Ureter (tissue), 1 donor: ENCODE measurements at places on chromosomes 7 and 10. TPM values are rescaled to one million over a fixed set of nuclear protein-coding genes. Genes with fewer than 3 reads are reported as not detected.
A peak's percentile ranks its signal among the peaks of the same experiment; 100 is the strongest.

GRCh38 chr10:17109475-17110207, 20.0 kb downstream of the CUBN start:
- DNase-seq = no peak

DNA sequence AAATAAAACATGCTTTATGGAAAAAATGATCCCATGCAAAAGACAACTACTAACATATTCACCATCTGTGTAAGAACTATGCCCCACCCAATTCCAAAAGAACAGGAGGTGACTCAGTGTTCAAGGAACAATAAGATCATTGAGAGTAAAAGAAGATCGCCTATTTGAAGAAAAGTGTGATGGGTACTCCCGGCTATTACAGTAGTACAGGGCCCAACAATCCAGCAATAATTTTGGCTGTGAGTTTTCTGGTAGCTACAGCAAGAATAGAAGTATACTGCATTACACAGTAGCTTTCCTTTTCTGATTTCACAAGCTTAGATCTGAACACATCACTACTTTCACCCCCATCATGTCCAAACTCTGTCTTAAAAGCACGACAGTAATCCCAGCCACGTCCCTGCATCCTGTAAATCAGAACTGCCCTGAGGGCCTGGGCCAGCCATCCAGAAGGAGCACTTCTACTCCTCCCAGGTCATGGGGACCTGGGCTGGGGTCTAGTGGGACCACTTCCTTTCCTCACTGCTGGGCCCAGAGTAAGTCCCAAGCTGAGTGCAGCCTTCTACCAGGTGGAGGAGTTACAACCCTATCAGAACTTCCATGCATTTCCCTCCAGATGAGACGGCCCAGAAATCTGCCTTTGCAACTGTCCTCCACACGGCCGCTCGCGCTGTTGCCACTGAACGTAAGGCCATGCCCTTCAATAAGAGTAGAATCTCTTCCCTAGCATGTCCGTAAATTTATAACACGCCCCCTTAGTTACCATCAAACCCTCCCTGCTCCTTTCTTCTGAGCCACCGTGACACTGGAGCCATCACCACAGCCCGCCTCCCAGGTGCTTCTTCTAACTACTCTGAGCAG, 7.9 kb downstream of the ESYT2 start:
- DNase-seq = no peak

- DNase-seq = peak; percentile 82
Observed at GRCh38 chr10:79274279-79275104, 72.8 kb upstream of the PPIF start.

DNA sequence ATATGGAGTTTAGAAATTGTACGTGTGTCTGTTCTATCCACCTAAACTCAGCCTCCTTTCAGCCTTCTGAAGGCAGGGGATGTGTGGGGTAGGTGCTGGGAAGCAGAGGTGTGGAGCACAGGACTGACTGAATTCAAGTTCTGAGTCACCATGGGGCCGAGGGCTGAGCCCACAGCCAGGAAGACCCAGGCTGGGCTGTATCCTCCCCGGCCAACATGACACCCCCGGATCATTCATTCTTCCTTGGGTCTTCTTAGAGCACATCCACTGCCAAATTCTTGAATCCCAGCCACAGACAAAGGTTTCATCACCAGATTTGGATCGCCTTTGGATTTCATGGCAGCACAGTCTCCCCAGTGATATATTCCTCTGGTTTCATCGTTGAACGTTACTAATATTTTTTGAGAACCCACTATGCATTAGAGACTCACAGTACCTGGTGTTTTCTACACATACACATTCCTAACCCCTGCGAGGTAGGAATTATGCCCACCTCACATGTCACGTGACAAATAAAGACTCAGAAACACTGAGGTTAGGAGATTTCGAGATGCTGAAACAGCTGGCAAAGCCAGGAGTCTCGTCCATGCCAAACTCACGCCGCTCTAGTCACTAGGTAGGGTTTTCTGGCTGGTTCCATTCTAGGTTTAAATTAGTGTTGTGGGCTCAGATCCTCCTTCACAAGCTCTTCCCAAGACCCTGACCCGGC, 26.9 kb downstream of the CCDC3 start:
- no peak for DNase-seq

- DNase-seq = no peak
Observed at GRCh38 chr10:46227936-46228562, 58.7 kb upstream of the ANTXRL start.

GRCh38 chr10:71611131-71611530, 108.4 kb downstream of the C10orf105 start:
- no peak for DNase-seq

- no peak for DNase-seq
Observed at GRCh38 chr10:52483587-52483986, 169.5 kb downstream of the DKK1 start.

Gene UTF1
- total RNA-seq = not detected

DNA sequence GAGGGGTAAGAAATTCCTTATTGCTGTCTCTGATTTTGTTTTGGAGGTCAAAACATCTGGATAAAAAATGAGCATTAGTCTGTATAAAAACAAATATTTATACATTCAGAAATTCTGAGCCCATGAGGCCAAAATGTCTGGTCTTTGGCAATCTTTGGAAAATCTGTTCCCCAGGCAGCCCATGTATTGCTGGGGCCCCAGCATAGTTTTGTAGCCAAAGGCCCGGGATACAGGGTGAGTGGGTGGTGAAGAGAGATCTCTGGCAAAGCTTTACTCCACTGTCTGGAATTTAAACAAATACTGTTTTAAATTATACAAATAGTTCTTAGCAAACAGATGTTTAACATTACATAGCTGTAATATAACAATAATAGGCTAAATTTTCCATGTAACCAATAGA, 134.7 kb upstream of the GALNT17 start:
- DNase-seq = no peak

- DNase-seq = peak; percentile 50
Observed at GRCh38 chr7:27697861-27698430, 35.3 kb upstream of the HIBADH start.

Gene MYH16
- not detected for total RNA-seq

DNA sequence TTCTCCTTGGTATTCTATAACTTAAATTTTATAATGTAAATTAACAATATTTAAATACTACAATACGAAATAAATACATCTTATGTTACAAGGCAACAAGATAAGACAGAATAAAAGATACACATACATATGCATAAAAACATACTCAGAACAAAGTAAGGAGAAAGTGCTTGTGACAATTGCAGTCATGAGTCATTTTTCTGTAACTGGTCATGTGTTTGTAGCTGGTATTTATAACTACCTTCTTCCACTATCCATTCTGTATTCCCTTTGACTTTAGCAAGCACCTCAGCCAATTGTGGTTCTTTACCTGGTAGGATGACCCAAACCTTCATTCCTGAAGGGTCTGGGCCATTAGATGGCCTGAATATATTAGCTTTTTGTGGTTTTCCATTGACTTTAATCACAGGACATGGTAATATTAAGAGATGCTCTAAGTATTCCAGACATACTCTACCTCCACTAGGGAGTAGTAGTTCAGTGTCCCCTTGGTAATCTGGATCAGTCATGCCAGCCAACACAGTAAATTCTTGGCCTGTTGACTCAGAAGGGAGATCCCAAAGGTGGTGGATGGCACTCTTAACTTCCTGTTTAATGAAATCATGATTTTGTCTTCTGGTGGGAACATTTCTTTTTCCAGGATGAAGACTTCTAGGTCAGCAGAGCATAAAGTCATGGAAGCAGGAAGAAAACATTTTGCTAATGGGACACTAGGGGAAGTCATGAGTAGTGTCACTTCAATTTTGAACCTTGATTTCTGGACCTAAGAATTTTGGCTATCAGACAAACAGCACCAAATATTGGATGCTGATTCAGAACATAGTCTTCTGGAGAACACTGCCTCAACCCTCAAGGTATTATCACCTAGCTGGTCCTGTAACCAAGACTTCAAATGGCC, 733.7 kb upstream of the IGFBP3 start:
- DNase-seq = no peak

GRCh38 chr10:83553366-83553765, 585.9 kb upstream of the GHITM start:
- DNase-seq = no peak

DNA sequence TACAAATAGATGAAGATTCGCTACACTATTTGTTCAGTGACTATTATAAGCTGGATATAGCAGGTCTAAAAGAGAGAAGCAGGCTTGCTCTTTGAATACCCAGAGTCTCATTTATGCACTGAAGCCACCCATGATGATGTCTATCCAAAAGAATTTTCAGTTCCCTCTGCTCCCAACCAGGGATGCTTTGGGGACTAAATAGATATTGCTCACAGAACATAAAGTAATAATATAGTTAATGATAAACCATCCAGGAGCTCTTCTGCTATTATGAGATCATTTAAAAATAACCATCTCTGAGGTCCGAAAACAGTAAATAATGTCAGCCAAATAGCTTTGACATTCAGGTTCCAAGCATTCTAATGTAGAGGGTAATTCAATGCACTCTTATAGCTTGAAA, 875.4 kb downstream of the SORCS3 start:
- DNase-seq = no peak

Gene TMEM139
- total RNA-seq = 34.0 TPM

DNA sequence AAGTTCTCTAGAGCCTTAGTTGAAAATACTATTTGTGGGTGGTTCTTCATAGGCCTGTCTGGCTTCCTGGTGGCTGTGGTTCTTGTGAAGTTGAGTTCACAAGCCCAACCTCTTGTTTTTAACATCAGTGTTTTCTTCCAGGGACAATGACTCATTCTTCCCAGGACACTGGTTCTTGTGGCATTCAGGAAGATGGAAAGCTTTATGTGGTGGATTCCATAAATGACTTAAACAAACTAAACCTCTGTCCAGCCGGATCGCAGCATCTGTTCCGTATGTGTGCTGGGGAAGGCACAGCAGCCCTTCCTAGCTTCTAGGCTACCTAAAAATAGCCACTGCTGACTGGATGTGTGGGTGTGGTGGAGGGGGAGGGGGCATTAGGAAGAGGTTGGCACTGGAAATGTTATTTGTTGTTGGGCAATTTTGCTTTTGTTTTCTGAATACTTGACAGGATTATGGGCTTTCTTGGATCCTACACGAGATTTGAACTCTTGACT, 3.9 kb downstream of the LSMEM1 start:
- DNase-seq = no peak

- no peak for DNase-seq
Observed at GRCh38 chr7:4715410-4715776, 33.3 kb downstream of the FOXK1 start.

DNA sequence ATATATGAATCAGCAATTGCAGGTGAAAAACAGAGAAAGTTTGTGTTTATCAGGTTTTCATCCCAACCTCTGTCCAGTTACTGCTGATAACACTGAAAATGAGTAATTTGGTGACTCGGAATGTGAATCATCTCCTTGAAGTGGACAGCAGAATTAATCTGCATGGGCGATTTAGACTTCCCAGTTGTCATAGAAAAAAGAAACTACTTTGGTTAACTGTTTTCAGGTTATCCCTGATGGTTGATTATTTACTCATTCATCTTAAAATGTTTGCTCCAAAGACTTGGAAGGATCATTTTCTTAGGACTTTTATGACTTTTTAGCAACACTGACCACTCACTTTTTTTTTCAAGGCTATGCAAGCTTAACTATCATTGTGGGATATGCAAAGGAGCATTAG, 504.1 kb upstream of the ANKRD30A start:
- no peak for DNase-seq

DNA sequence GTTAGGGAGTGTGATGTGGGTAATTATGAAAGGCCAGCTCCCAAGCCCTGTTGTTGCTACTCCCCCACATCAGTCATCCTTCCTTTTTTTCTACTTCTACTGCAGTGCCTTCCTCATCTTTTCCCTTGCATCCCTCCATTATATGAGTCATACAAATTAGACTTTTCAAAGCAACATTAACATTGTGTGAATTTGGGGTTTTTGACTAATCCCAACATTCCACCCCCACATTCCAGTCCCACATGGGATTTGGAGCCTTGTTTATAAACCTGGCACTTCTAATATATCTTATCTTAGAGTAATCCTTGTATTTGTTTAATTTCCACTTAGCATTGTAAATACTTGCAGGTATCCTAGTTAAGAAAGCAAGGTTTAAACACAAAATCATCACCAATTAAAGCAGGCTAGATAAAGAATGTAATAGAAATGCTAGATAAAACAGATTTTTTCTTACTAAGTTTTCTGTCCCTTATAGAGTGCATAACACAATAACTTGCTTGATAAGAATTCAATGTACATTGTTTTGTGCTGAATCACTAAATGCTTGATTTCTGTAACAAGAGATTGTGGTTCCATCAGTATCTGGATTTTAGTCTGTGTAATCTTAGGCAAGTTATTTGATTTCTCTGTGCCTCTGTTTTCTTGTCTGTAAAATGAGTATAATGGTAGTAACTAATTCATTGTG, 165.8 kb downstream of the CFTR start:
- no peak for DNase-seq

DNA sequence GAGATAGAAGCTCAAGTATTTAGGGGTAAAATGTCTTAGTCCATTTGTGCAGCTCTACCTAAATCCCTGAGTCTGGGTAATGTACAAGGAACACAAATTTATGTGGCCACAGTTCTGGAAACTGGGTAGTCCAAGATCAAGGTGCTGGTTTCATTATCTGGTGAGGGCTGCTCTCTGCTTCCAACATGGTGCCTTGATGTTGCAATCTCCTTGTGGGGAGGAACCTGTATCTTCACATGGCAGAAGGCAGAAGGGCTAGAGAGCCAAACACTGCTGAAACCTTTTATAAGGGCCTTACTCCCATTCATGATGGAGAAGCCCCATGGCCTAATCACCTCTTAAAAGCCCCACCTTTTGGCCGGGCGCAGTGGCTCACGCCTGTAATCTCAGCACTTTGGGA, 8.7 kb upstream of the BAZ1B start:
- no peak for DNase-seq

- no peak for DNase-seq
Observed at GRCh38 chr10:21797533-21797932, 206.0 kb downstream of the DNAJC1 start.

- DNase-seq = no peak
Observed at GRCh38 chr7:128151635-128152034, 89.4 kb upstream of the LEP start.

GRCh38 chr10:88110355-88110754, 246.9 kb downstream of the PTEN start:
- DNase-seq = no peak

Gene CTBP2
- 94.5 TPM for total RNA-seq

- DNase-seq = no peak
Observed at GRCh38 chr10:133116455-133116854, 28.7 kb downstream of the ADGRA1 start.

DNA sequence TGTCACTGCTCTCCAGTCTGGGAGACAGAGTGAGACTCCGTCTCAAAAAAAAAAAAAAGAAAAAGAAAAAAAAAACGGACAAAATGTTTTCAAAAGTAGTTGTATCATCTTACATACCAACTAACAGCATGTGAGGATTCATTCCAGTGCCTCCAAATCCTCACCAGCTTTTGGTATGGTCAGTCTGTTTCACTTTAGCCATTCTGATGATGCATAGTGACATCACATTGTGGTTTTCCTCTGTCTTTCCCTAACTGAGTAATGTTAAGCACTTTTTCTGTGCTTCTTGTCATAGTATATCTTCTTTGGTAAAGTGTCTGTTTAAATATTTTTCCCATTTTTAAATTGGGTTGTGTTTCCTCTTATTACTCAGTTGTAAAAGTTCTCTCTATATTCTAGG, 251.4 kb upstream of the CTBP2 start:
- no peak for DNase-seq
